Suprapubic skin (tissue), 4 donors: ENCODE measurements at places on chromosomes 16 and 17. TPM values are rescaled to one million over a fixed set of nuclear protein-coding genes. Genes with fewer than 3 reads are reported as not detected.

The KRTAP4-4 gene
- 24.6 TPM for total RNA-seq

The CCL14 gene
- 18.2 TPM for total RNA-seq

The KCNJ18 gene
- 32.9 TPM for total RNA-seq

The OR3A2 gene
- not detected for total RNA-seq

The RPL23 gene
- 1,382 TPM for total RNA-seq

The ASPHD1 gene
- not detected for total RNA-seq

The SAP30BP gene
- 86.6 TPM for total RNA-seq

The GAST gene
- total RNA-seq: not detected

The KRT9 gene
- 0.68 TPM for total RNA-seq

The KRT31 gene
- 70.8 TPM for total RNA-seq

The IL21R gene
- 0.08 TPM for total RNA-seq

DNA sequence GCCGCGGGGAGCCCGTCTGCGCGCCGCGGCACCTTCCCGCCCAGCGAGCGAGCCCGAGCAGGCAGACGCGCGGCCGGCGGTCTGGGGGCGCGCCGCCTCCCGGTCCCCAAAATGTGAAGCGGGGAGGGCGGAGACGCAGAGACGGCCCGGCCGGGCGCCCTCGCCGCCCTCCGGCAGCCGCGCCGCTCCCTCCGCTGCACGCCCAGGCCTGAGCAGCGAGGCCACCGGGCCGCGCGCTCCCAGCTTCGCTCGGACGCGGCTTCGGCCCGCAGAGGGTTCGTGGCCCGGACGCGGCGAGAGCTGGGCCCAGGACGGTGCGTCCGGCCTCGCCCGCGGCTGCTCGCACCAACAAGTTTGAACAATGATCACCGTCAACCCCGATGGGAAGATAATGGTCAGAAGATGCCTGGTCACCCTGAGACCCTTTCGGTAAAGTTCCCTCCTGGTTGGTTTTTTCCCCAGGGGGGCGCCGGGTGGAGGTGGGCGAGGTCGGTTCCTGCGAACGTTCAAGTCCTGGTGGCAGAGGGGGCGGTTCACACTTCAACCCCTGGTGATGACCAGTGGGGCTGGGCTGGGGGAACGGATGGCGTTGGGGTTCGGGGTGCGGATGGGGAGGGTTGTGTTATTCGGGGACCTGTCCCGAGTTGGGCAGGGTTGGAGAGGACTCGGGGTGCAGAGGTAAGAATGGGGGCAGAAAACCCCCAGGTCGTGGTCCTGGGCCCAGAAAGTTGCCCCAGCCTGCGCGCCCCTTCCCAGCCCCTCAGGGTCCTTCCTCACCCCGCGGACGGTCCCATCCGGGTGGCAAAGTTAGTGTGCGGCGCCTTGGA lies 678 bp downstream of the MGAT5B start:
- DNase-seq: no peak

GRCh38 chr17:4902540-4902939 lies 358 bp downstream of the CHRNE start:
- DNase-seq: no peak

DNA sequence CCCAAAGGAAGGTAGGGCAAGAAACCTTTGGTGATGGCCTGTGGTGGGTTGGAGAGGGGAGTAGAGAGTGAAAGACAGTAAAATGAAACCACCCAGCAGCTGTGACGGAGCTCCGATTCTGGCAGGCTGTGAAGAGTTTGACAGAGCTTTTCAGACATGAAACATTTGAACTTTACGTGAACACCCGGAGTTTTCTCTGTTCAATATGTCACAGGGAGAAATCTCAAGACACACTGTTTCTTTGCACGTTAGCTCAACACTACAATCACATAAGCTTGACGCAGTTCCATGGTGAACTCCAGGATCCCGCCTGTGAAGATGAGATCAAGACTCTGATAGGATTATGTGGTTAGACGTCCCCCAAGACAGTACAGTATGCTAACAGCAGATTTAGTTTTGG lies 79.6 kb upstream of the CDH11 start:
- no peak for DNase-seq

DNA sequence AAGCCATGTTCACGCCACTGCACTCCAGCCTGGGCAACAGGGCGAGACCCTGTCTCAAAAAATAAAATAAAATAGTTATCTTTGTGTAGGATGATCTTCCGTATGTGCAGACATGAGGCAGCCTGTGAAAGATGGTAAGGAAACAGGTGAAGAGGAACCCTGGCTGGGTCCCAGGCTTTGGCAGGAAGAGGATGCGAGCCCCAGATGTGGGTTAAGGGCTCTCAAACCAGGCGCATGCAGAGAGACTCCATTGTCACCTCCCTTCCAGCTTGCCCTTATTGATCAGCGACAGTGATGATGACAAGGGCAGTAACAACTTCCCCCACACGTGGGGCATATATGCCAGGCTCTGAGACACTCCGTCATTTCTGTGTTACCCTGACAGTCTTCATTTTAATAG lies 106.8 kb downstream of the GNAO1 start:
- DNase-seq: no peak

- DNase-seq: no peak
These were observed 673.0 kb upstream of the CA10 start for GRCh38 chr17:52831536-52831935.

- DNase-seq: no peak
These were observed 2.5 kb downstream of the TRIM47 start for GRCh38 chr17:75875940-75876189.

GRCh38 chr16:67860589-67861398 lies 12.1 kb upstream of the EDC4 start:
- DNase-seq: no peak

- DNase-seq: no peak
These were observed 8.2 kb downstream of the MTSS2 start for GRCh38 chr16:70677499-70678120.

GRCh38 chr17:49511810-49512209 lies 16.7 kb downstream of the NGFR start:
- DNase-seq: no peak

- DNase-seq: no peak
These were observed 635 bp downstream of the SCPEP1 start for GRCh38 chr17:56978441-56979090.

- no peak for DNase-seq
These were observed 236.4 kb downstream of the PRKCA start for GRCh38 chr17:66538776-66539175.

GRCh38 chr17:82415336-82415735 lies 2.8 kb upstream of the HEXD start:
- DNase-seq: no peak

GRCh38 chr17:17072546-17072945 lies 30.3 kb downstream of the MPRIP start:
- no peak for DNase-seq

- DNase-seq: no peak
These were observed 18.9 kb downstream of the ADAM11 start for GRCh38 chr17:44777394-44778348.
